Erythroblast (primary cell): ENCODE measurements at places on chromosomes 3 and 15.

- no peak for DNase-seq
Measured at GRCh38 chr15:43135351-43135750, 2.0 kb downstream of the TMEM62 start.

DNA sequence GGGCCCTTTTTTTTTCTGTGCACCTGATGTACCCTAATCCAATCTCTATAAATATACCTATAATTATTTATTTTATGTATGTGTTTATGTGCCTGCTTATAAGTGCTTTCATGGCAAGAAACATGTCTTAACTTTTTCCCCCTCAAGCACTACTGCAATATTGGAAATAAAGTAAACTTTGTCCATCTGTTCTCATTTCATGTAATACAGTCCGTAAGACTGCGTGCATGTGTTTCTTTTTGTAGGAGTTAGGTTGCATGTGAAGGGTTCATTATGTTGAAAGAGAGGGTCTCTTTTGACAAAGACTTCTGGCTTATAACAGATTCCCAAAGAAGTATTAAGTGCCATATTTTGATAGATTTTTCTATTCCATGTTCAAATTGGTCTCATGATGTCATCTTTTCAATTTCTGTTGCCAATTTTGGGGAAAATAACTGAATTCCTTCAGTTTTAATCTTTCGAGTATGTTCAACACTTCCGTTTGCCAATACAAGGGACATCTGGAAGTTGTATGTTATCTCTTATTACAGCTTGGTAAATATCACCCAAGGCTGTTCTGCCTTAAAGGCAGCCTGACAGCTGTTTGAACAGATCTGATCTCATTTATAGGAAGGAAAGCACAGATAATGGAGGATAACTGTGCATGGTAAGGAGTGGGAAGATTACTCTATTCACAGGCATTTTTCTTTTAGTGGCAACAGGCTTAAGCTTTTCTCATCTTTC lies 273.1 kb upstream of the SGO1 start:
- peak; percentile 74 for DNase-seq

DNA sequence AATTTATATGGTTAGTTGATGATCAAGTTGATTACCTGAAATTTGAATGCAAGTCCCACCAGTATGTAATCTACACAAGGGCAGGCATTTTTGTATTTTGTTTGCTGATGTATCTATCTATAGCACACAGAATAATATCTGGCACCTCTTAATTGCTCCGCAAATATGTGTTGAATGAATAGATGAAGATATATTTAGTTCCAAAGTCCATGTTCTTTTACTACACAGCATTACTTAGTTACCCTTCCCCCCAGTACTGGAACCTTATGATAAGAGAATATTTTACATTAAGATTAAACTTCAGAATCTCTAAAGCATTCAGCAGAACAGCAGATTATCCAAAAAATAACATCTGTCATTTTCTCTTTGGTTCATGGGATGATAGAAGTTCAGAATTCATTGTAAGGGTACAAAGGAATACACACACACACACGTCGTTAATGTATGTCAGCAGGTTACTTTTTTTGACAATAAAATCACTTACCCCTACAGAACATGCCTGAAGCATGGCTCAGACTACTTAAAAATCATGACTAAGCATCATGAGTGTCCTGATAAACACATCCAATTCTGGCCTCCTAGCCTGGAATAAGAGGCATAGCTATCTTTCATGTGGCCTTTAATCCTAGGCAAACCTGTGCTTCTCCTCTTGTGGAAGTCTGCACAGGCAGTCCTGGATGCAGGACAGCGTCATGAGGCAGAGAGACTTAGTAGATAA lies 148.9 kb upstream of the TBC1D5 start:
- no peak for DNase-seq

DNA sequence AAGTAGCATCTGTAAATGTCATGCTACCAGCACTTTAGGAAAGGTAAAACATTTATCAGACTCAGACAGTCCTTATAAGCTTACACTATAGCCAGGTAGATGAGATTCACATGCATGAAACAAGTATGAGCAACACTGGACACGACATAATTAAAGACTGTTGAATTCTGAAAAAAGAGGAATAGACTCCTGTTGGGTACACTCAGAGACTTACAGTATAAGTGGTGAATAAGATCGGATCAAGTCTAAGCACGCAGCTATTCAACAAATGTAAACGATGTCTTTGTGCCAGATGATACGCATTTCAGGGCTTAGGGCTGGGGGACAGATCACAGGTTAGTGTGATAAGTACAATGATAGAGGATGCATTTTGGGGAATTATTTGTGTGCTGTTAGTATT lies 43.2 kb upstream of the SPPL2A start:
- no peak for DNase-seq

GRCh38 chr3:38031022-38031994 lies 1.9 kb upstream of the PLCD1 start:
- DNase-seq: no peak
